ENCODE measurements at places on chromosomes 5 and 9.

DNA sequence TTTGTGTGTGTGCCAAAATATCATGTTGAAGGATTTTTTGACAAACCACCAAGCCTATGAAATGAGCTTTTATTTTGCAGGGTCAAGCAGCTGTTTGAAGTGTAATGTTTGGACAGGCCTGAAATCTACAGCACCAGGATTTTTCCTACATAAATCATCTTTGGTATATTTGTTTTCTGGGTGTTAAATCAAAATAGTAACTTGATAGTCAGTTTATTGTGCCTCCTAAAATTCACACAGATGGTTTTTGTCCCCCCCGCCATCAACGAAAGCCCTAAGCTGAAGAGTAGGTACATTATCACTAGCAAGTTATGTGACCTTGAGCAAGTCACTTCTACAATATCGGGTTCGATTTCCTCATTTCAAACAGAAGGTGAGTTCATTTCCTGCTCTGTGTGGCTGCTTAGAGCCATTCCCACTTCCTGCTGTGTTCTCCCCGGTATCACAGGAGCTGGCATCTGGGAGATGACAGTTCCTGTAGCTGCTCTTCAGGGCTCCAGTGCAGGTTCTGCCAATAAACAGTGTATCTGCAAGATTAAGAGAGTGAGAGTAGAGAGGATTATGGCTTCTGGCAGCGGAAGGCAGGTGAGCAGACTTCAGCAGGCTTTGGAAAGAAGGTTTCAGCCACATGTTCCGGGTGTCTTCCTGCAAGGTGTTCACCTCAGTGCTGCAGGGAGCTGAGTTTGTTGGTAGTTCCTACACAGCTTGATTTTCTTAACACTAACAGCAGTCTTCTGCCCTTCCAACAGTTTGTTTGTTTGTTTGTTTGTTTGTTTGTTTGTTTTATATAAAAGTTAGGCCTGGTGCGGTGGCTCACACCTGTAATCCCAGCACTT, 48.4 kb upstream of the GNE start:
- no peak for DNase-seq

- DNase-seq: no peak
Measured at GRCh38 chr5:114355086-114355830, 6.6 kb upstream of the KCNN2 start.

GRCh38 chr9:126695186-126695585, 81.5 kb downstream of the LMX1B start:
- no peak for DNase-seq

DNA sequence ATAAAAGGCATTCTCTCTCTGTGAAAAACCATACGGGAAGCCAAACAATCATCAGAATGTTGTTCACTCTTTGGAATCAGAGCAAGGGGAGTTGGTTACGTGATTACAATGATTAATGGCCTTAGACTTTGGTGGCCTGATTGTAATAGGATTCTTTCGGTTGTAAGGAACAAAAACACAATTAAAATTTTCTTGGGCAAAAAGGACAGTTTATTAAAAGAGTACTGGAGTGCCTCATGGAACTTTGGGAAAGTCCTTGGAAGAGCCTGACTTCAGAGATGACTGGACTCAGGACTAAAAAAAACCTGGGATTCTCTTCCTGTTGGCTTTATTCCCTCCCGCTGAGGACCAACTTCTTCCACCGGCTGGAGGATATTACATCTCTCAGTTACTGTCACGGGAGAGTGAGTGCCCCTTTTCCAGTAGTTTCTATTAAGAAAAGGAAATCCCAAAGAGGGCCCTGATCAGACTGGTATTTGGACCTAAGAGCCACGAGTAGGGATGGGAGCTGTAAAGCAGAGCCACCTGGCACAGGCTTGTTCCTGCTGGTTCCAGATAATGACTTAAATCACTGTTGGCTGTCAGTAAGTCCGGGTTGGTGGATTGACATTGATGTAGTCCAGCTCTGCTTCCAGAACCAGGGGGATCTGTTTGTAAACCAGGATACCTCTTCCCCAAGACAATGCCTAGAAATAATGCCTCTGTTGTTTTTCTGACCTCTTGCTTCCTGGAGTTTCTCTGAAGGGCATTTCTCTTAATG, 53.9 kb downstream of the CFAP95 start:
- no peak for DNase-seq

GRCh38 chr5:122063836-122064235, 14.2 kb downstream of the LOX start:
- no peak for DNase-seq

DNA sequence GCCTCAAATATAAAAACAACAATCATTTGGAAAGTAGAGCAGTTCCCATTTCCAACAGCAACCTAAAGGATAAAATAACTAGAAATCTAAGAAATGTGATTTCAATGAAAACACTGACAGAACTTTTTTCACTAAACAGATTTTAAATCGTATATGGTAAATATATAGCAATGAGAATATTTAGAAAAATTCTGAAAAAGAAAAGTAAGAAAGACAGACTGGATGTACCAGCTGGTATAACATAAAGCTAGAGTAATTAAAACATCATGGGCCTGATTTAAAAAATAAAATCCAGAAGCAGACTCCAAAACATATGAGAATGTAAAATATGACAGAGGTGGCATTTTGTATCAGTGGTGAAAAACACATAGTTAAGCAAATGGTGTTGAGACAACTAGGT, 308.9 kb downstream of the MLLT3 start:
- no peak for DNase-seq

DNA sequence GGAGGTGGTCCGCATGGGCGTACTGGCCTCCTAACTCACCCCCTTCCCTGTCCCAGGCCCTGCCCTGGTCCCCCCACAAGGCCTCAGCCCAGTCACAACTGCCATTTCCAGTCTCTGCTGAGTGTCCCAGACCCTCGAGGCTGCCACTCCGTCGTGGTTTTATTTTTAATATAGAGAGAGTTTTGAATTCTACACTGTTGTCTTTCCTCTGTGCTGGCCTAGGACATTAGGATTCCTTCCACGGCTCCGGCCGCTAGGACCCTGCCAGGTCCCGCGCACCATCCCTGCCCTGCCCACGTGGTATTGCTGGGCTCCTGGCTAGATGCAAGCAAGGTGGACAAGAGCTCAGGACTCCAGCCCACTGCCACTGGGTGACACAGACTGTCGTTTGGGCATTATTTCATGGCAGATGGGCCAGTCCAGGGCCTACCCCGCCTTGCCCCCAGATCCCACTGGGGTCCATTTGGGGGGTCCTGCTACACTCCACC, 53.3 kb downstream of the SAR1B start:
- DNase-seq: no peak

DNA sequence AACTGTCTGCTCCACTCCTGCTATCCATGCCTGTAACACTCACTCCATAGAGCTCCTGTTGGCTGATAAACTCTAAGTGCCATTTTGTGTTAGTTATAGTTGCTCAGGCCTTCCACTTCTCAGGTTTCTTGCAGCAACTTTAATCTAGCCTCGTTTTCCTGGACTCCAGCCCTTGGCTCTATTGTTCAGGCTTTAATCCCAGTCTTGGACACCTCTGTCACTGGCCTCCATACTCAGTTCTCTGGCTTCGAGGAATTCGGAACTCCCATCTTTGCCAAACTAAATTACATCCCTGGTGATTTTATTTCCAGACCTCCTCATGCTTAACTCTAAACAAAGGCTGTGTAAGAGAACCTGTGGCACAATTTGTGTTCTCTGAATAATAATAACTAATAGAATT, 39.8 kb downstream of the EMB start:
- DNase-seq: no peak

GRCh38 chr9:133294257-133294656, 19.3 kb upstream of the ABO start:
- DNase-seq: no peak

GRCh38 chr5:91211997-91212713, 171.0 kb downstream of the ARRDC3 start:
- no peak for DNase-seq

- DNase-seq: no peak
Measured at GRCh38 chr9:32969270-32969669, 32.2 kb downstream of the APTX start.

DNA sequence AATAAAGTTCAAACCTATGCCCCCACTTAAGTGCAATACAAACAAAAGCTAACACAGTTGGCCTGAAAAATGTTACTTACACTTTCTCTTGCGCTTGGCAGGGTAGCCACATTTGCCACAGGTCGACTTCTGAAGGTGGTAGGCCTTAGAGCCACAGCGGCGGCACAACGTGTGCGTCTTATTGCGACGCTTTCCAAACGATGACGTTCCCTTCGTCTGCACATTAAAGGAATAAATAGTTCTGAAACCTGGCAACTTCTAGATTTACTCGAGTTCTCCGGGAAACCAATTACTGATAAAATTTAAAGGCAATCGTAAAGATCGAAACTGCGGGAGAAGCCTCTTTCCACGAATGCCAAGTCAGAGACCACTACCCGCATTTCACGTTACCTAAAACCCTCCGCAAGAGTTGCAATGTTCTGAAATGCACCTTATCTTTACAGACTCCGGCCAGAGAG, 602 bp downstream of the RPL37 start:
- DNase-seq: no peak

GRCh38 chr5:10320793-10321192, 13.1 kb upstream of the CMBL start:
- no peak for DNase-seq

GRCh38 chr9:13956107-13956506, 357.8 kb downstream of the NFIB start:
- no peak for DNase-seq

DNA sequence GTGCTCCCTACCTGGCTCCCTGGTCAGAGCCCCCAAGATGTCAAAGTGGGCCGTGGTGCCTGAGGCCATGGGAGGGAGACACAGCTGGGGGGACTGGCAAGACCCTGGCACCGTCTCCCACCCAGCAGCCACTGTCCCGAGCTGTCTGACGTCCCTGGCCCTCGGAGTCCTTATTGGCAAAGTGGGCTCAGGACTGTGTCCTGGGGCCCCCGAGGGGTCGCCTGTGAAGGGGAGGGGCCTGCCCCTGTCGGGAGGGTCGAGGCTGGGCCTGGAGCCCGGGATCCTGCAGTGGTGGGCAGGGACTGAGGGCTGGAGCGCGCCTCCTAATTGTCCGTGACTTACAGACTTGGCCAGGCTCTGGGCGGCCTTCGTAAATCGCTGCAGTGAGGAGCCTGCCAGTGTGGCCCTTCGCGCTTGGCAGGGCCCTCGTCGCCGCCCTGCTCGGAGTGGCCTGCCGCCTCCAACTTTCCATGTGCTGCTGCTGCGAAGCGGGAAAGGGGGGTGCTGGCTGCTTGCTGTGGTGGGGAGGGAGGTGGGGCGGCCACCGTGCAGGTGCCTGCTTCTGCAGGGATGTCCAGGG, 13.7 kb downstream of the MYMK start:
- DNase-seq: no peak

- DNase-seq: no peak
Measured at GRCh38 chr9:128094950-128095544, 27.0 kb downstream of the SLC25A25 start.

GRCh38 chr9:76677481-76678055, 86.7 kb upstream of the PCA3 start:
- no peak for DNase-seq

DNA sequence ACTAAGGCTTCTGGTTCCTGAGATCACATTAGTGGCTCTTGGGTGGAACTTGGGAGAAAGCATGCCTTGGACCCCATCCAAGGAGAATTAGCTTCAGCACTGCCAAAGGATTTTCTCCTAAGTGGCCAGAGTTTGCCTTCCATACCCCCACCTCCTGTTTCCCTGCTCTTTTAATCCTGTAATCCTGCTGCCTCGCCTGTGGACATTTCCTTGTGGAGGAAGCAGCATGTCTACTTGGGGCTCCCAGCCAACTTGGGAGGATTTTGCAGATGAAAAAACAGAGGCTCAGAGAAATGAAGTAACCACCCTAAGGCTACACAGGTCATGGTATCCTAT, 1.6 kb downstream of the ARSI start:
- DNase-seq: no peak

GRCh38 chr9:120616966-120617935, 37.3 kb upstream of the CDK5RAP2 start:
- no peak for DNase-seq

DNA sequence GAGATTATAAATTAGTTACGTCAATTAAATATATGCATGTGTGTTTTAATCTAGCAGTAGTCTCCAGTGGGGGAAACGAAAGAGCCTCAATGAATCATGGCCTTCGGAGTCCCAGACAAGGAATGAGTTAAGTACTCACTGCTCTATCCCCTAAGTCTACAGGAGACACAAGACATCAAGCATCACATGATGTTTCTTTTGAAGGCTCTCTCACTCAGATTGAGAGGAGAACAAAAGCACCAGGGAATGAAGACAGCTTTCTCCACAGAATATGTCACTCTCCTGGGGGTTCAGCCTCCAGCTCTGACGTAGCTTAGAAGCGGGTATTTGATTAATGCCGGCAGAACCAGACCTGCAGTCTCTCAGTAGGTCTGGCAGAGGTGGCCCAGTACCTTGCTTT, 381.4 kb downstream of the ACTL7B start:
- no peak for DNase-seq

DNA sequence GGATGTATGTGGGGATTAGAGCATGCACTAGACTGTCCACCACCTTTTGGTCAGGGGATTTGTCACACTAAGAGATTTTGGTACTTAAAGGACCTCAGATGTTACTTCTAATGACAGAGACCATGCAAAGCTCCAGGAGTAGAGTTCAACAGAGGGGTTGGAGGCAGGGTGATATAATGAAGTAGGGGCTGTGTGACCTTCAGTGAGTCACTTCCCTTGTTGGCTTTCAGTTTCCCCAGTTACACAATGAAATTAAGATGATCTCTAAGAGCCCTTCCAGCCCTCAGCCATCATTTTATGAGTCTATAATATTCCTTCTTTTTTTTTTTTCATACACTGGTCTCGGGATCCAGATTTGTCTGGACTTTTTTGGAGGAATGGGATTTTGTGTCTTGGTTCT, 26.8 kb downstream of the GLRA1 start:
- no peak for DNase-seq

- no peak for DNase-seq
Measured at GRCh38 chr5:136743052-136743451, 377.7 kb upstream of the TRPC7 start.

DNA sequence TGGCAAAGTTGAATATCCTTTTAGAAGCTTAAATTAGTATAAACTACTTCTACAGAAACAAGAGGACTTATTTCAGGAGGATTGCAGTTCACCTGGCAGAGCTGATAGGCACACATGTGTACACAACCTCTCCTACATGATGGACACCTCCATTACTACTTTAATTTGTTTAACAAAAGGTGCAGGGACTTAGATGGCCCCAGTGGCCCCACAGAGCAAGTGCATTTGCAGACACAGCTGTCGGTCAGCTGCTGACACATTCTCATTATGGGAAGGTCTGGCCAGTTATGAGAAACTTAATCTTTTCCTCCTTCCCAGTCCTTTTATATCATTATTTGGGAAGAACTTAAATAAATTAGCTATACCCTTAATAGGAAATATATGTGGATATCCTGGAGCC, 28.3 kb downstream of the TDRD7 start:
- DNase-seq: no peak

- DNase-seq: no peak
Measured at GRCh38 chr5:863244-863805, 12.5 kb upstream of the ZDHHC11 start.

DNA sequence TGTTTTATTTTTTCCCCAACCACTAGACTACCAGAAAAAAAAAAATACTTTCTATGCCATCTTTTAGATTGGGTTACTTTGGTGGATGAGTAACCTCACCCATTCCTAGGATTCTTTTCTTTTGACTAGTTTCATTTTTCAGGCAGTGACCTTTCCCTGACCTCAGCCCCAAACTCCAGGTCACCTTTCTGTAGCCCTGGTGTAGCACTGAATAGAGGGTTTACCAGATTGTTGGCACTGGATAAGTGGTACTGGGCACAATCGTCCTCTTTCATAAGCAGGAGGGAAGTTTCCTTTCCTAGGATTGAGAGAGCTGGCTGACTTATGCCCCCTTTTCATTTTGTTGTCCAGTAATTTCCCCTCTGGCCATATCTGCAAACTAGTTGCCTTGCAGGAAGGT, 169.4 kb upstream of the TMEM161B start:
- DNase-seq: no peak
